ENCODE measurements at places on chromosomes 1 and 21. TPM values are rescaled to one million over a fixed set of nuclear protein-coding genes. Genes with fewer than 3 reads are reported as not detected.

Gene GCSAML
- not detected for total RNA-seq

Gene DTL
- total RNA-seq, result 1.3 TPM

Gene CDCA8
- total RNA-seq, result 0.92 TPM

Gene KCNJ15
- 0.54 TPM for total RNA-seq

Gene AMY1B
- total RNA-seq, result not detected

Gene COL24A1
- total RNA-seq, result not detected

Gene RGS18
- total RNA-seq, result 2.0 TPM

Gene CRNN
- total RNA-seq, result not detected

Gene CFHR1
- total RNA-seq, result not detected

Gene TMEM240
- total RNA-seq, result 0.66 TPM

Gene AZIN2
- total RNA-seq, result 11.3 TPM

Gene C1orf94
- total RNA-seq, result not detected

Gene TACSTD2
- not detected for total RNA-seq

Gene C1orf210
- total RNA-seq, result not detected

- peak overlapping the region; percentile 25 for H3K4me3 ChIP-seq
- H3K4me1 ChIP-seq, result peaks cover 50% of the 10 kb centered on the region
Measured at GRCh38 chr1:160741092-160741501, 2.0 kb downstream of the SLAMF7 start.

DNA sequence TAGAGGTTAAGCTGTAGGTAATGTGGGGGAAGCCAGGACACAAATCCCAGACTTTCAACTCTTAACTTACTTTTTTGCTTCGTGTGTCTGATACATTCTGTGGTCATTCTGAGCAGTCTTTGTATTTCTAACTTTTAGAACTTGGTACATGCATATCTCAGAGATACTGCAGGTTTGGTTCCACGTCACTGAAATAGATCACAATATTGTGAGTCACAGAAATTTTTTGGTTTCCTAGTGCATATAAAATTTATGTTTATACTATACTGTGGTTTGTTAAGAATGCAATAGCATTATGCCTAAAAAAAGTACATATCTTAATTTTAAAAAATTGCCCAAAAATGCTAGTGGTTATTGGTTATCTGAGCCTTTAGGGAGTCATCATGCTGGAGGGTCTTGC is 3.2 kb downstream of the URB2 start:
- H3K4me3 ChIP-seq, result no peak overlapping the region
- peaks cover 8% of the 10 kb centered on the region for H3K36me3 ChIP-seq
- H3K27ac ChIP-seq, result no peak overlapping the region

DNA sequence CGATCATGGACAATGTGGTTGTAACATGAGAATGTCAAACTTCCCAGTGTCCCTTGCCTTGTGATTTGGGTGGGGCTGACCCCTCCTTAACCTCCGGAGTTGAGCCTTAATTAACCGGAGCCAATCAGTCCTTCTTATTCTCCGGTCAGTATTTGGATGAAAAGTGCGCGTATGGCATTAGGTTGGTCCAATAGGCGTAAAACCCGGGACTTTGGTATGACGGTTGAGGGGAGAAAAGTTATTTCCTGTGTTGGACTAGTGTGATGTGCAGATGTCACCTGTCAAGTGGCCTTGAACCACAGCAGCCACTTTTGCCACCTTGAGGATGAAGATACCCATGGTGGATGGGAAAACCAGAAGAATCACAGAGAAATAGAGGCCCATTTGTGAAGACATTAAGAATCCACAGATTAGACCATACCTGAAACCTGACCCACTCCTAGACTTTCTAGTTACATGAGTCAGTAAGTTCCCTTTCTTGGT is 5.1 kb downstream of the PAFAH2 start:
- H3K27ac ChIP-seq, result no peak overlapping the region
- no peaks in the 10 kb centered on the region for H3K36me3 ChIP-seq
- H3K4me3 ChIP-seq, result no peak overlapping the region
- no peaks in the 10 kb centered on the region for H3K27me3 ChIP-seq
- DNase-seq, result no peak

- H3K27ac ChIP-seq, result peak overlapping the region; percentile 10
- H3K27me3 ChIP-seq, result no peaks in the 10 kb centered on the region
- DNase-seq, result no peak
- H3K4me1 ChIP-seq, result peaks cover 16% of the 10 kb centered on the region
- H3K4me3 ChIP-seq, result no peak overlapping the region
Measured at GRCh38 chr1:151988405-151988923, 5.2 kb downstream of the S100A10 start.

- no peaks in the 10 kb centered on the region for H3K27me3 ChIP-seq
- H3K4me1 ChIP-seq, result peaks cover 6% of the 10 kb centered on the region
- no peak overlapping the region for H3K4me3 ChIP-seq
- H3K36me3 ChIP-seq, result no peaks in the 10 kb centered on the region
Measured at GRCh38 chr21:41929248-41929647, 24.6 kb downstream of the C2CD2 start.

- H3K27ac ChIP-seq, result no peak overlapping the region
- no peak overlapping the region for H3K4me3 ChIP-seq
- H3K27me3 ChIP-seq, result no peaks in the 10 kb centered on the region
- H3K4me1 ChIP-seq, result no peaks in the 10 kb centered on the region
- DNase-seq, result no peak
Measured at GRCh38 chr21:45600248-45600647, 43.3 kb upstream of the PCBP3 start.

DNA sequence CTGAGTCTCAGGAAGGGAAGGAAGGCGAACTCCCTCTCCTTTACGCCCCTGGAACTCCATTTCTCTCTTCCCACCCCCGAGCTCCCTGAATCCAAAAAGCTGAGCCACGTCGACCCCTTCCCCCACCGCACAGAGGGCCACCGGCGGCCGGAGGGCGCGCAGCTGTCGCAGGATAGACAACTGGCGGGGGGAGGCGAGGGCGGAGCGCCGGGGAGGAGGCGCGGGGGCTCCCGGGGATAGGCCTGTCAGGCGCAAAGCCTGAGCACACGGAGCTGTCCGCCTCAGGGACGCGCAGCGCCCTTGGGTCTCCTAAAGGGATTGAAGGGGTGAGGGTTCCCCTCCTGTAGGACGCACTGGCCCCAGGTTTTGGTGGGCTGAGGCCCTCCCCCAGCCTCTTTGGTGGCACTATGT is 752 bp upstream of the ACTA1 start:
- peaks cover 8% of the 10 kb centered on the region for H3K4me1 ChIP-seq
- no peaks in the 10 kb centered on the region for H3K36me3 ChIP-seq
- peaks cover 4% of the 10 kb centered on the region for H3K27me3 ChIP-seq
- H3K27ac ChIP-seq, result no peak overlapping the region
- H3K4me3 ChIP-seq, result no peak overlapping the region

GRCh38 chr1:152224093-152224492 is at the start of gene HRNR:
TSS of gene HRNR (minus strand) at chr1:152224193. CDS start at chr1:152223253, 940 bp downstream.
- no peak for DNase-seq
- no peaks in the 10 kb centered on the region for H3K4me1 ChIP-seq

DNA sequence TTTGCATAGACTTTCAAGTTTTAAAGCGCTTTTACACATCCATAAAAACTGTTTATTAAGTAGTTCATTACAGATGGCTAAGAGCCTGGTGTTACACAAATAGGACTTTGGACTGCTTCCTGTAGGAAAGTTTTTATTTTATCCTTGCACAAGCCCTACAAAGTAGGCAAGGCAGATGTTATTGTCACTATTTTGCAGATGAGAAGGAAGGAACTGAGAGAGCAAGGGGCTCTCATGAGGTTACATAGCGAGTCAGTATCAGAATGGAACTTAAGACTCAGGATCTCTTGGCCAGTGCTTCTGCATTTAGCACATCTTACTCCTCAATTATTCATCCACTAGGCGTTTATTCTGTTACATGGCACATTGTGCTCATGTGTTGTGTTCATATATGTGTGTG is 2.6 kb upstream of the MAPKAPK2 start:
- H3K4me3 ChIP-seq, result no peak overlapping the region
- H3K4me1 ChIP-seq, result peaks cover 7% of the 10 kb centered on the region
- H3K27ac ChIP-seq, result no peak overlapping the region
- no peaks in the 10 kb centered on the region for H3K27me3 ChIP-seq
- DNase-seq, result no peak

DNA sequence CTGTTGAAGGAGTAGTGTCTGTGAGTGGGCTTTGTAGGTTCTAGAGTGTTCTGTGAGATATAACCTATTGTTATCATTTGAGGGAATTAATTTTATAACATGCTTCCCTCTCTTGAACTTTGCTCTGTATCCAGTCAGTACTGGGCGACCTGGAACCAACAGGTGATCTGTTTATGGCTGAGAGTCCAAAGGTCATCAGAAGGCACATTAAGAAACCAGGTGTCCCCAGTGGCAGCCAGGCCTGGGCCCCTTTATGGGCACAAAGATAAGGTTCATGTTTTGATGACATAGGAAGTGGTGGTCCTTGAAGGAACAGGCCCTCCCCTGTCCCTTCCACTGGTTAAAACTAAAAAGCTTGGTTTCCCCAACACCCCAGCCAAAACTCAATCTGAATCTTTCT is 61.1 kb downstream of the FHAD1 start:
- no peak for DNase-seq
- no peaks in the 10 kb centered on the region for H3K36me3 ChIP-seq
- no peaks in the 10 kb centered on the region for H3K27me3 ChIP-seq
- no peaks in the 10 kb centered on the region for H3K4me1 ChIP-seq
- H3K27ac ChIP-seq, result no peak overlapping the region

DNA sequence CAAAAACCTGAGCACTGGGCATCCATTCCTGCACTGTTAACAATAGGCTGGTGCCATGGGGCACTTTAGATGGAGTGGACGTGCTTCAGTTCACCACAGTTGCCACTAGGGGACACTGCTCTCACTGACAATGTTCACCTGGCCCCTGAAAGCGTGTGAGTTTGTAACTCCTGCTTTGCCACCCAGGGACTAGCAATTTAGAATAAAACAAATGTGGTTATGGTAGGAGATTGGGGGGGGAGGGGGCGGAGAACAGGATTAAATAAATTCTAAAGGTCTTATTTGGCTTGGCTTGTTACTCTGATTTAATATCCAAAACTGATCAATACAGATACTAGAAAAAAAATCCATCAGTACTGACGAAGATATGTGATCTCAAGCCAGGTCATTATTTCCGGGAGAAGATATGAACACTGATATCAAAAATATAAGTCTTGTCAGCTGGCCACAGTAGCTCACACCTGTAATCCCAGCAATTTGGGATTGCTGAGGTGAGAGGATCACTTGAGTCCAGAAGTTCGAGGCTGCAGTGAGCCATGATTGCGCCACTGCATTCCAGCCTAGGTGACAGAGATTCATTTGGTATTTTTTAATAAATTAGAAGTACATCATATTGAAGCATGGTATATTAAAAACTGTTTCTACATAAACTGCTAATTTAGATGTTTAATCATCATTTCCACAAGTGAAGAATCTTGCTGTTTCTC is 23.2 kb downstream of the INTS7 start:
- DNase-seq, result peak; percentile 16
- H3K4me3 ChIP-seq, result no peak overlapping the region
- no peaks in the 10 kb centered on the region for H3K4me1 ChIP-seq
- no peaks in the 10 kb centered on the region for H3K36me3 ChIP-seq

GRCh38 chr1:201026836-201027235 is 3.3 kb upstream of the KIF21B start:
- H3K27me3 ChIP-seq, result no peaks in the 10 kb centered on the region
- H3K4me3 ChIP-seq, result no peak overlapping the region
- H3K4me1 ChIP-seq, result peaks cover 26% of the 10 kb centered on the region
- peak overlapping the region; percentile 40 for H3K27ac ChIP-seq

- no peaks in the 10 kb centered on the region for H3K4me1 ChIP-seq
- H3K36me3 ChIP-seq, result no peaks in the 10 kb centered on the region
- no peak overlapping the region for H3K4me3 ChIP-seq
Measured at GRCh38 chr1:50812346-50812745, 147.7 kb downstream of the FAF1 start.

- H3K27ac ChIP-seq, result peak overlapping the region; percentile 17
- H3K4me3 ChIP-seq, result peak overlapping the region; percentile 55
- H3K36me3 ChIP-seq, result no peaks in the 10 kb centered on the region
- peak; percentile 92 for DNase-seq
- no peaks in the 10 kb centered on the region for H3K27me3 ChIP-seq
Measured at GRCh38 chr1:227542153-227543120, 20.9 kb upstream of the ZNF678 start.

DNA sequence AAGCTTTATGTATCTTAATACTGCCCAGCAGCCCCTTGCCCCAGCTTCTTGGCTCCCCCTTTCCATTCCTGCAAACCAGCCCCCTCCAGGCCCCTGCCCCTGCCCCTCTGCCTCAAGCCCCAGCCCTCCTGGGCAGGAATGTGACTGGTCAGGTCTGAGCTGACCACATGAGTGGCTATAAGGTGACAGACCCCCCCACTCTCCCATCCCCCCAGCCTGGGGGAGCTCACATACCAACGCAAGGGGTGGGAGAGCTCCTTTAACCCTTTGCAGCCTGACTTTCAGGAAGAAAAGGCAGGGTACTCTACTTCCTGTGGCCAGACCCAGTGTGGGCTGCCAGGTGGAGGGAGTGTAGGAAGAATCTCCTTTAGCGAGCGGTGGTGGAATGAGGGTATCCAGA is 33.2 kb downstream of the AHDC1 start:
- H3K27me3 ChIP-seq, result no peaks in the 10 kb centered on the region
- no peak for DNase-seq
- peaks cover 22% of the 10 kb centered on the region for H3K4me1 ChIP-seq
- no peak overlapping the region for H3K27ac ChIP-seq
- H3K4me3 ChIP-seq, result no peak overlapping the region
- H3K36me3 ChIP-seq, result no peaks in the 10 kb centered on the region

DNA sequence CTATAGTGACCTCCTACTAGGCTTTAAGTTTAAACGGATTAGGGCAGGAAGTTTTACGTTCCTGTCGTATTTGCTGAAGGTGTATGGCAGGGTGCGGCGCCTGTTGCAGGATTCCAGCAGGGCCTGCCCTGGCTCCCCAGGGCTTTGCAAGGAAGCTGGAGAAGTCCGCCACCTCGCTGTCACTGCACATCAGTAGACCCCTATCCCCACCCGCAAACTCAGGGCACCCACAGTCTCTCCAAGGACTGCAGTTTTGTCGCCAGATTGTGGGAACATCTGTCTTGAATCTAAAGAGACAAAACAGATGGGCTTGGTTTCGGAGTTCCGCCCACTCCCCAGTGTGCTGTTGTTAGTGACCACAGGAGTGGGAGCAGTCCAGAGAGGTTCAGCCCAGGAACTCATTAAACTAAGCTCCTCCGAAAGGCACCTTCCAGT is 110.8 kb downstream of the CDC7 start:
- no peak overlapping the region for H3K4me3 ChIP-seq
- H3K27ac ChIP-seq, result no peak overlapping the region
- no peaks in the 10 kb centered on the region for H3K27me3 ChIP-seq

DNA sequence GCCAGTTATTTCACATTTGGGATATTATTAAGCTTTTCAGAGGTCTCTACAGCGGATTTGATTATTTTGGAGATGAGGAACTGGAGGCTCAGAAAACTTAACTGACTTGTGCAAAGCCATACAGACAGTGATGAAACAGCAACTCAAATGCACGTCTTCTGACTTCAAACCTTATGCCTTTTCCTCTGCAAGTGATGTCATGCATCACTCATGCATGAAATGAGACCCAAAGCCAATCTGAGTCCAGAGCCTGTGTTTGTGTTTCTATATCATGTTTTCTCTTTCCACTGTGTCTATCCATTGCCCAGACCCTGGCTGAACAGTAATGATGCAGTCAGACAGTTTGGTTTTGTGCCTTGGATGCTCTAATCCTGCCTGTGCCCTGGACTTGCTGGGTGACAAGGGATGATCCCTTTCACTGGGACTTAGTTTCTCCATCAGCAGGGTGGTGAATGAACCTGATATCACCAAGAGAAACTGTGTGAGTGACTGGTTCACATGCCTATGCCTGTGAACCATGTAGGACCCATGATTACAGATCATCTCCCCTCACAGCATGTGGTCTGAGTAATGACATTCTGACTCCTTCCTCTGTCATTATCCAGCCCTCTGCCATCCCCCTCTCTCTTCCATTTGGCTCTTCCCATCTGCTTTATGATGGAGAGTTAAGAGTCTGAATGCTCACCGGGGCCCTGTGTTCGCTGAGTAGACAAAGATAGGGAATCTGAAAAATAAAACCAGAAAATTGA is 33.4 kb downstream of the SLAMF6 start:
- no peaks in the 10 kb centered on the region for H3K27me3 ChIP-seq
- H3K4me1 ChIP-seq, result no peaks in the 10 kb centered on the region
- DNase-seq, result no peak
- H3K36me3 ChIP-seq, result peaks cover 5% of the 10 kb centered on the region
- H3K27ac ChIP-seq, result no peak overlapping the region
- H3K4me3 ChIP-seq, result no peak overlapping the region
